Activated gamma-delta T cell treated with anti-CD3 and anti-CD28 coated beads, Interleukin-2, amount 50 U/mL, for 16 hours (primary cell): ENCODE measurements at places on chromosomes 7 and 10.
A peak's percentile ranks its signal among the peaks of the same experiment; 100 is the strongest.

DNA sequence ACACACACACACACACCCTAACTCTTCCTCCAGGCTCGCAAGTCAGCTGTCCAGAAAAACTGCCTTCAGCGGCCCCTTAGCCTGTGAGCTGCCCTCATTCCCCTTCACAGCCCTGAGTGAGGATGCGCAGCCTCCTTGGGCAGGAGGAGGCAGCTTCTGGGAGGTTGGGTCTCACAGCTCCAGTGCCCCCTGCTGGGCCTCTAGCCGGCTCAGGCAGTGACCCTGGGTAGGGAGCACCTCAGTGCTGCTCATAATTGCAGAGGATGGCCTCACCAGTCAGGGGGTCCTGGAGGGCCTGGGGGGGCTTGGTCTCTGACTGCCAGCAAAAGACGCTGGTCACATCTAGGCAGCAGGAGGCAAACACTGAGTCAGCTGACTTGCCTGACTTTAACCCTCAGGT, 43.7 kb downstream of the ZNF273 start:
- no peak for DNase-seq

- no peak for DNase-seq
These were observed 88.3 kb downstream of the CHN2 start for GRCh38 chr7:29282819-29283414.

- DNase-seq, result no peak
These were observed 100.6 kb downstream of the LRRC4 start for GRCh38 chr7:127930341-127931328.

GRCh38 chr7:41046776-41047175, 656.1 kb downstream of the INHBA start:
- no peak for DNase-seq

- DNase-seq, result no peak
These were observed 184.2 kb downstream of the KMT2E start for GRCh38 chr7:105198223-105198622.

- DNase-seq, result no peak
These were observed 1.1 kb downstream of the WASL start for GRCh38 chr7:123747620-123748141.

DNA sequence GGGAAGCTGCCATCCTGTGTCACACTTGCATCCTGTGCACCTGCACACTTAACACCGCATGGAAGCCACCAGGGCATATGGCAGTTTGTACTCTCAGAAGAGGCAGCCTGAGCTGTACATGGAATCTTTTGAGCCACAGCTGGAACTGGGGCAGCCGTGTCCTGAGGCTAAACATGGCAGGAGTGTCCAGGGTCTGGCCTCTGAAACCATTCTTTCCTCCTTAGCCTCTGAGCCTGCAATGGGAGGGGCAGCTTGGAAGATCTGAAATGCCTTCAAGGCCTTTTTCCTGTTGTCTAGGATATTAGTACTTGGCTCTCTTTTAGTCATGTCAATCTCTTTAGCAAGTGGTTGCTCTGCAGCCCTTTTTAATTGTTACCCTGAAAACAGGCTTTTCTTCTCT, 16.4 kb downstream of the PLCE1 start:
- DNase-seq, result no peak

GRCh38 chr10:88525371-88526069, 57.6 kb downstream of the RNLS start:
- no peak for DNase-seq

- no peak for DNase-seq
These were observed 60.6 kb downstream of the MAP3K8 start for GRCh38 chr10:30494558-30494957.

DNA sequence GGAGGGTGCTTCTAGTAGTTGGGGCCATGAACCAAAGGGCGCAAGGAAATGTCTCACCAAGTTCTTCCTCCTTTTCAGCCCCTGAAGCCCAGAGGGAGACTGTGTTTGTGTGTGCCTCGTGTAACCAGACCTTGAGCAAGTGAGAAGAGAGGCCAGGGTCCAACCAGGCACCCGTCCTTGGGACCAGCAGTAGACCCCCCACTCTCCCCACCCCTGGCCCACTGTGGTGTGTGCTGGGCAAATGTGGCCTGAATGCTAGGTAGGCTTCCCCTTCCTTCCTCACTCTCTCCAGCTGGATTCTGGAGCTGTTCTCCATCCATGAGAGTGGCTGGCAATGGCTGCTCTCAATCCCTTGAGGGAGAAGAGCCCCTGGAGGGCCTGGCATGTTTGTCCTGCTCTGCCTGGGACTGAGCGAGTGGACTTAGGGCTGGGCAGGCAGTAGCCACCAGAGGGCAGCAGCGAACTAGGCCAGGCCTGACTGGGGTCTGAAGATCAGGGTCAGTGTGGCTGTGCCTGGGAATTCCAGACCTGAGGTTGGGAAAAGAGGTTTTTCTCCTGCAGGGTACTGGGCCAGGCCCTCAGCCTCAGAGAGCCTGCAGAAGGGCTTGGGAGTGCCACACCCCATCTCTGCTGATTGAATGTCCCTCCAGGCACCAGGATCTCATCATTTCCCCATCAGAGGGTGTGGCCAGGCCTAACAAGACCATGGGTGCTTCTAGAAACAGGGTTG, 12.5 kb downstream of the SFRP5 start:
- peak; percentile 17 for DNase-seq
